ENCODE measurements at places on chromosomes 5 and 9. TPM values are rescaled to one million over a fixed set of nuclear protein-coding genes. Genes with fewer than 3 reads are reported as not detected.

The GALNT12 gene
- total RNA-seq = 5.2 TPM

The ARSI gene
- total RNA-seq = 34.3 TPM

The SCGB3A2 gene
- not detected for total RNA-seq

The LCN15 gene
- 0.26 TPM for total RNA-seq

The GZMA gene
- total RNA-seq = not detected

The CKMT2 gene
- total RNA-seq = not detected

The HBEGF gene
- 6.4 TPM for total RNA-seq

The HRH2 gene
- 0.46 TPM for total RNA-seq

The AOPEP gene
- 210 TPM for total RNA-seq

Data from A549 treated with ZK216348 at 1 μM for 4 hours (cell line).